ENCODE measurements at places on chromosomes 5 and 9. TPM values are rescaled to one million over a fixed set of nuclear protein-coding genes. Genes with fewer than 3 reads are reported as not detected.

DNA sequence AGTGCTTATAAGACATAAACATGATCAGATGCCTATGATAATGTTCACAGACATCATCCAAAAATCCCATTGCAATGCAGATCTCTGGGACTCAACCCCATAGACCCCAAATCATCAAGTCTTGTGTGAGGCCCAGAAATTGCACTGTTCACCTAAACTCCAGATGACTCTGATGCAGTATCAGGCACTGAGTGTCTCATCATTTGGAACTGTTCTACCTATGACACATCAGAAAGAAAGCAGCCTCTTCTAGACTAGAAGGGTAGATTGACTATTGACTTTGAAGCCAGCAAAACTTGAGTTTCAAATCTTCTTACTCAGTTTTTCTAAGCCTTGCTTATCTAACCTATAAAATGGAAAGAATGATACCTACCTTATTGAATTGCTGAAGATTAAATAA, 58.7 kb upstream of the PAPPA start:
- no peak for DNase-seq

GRCh38 chr5:131984956-131985665, 26.3 kb downstream of the ACSL6 start:
- DNase-seq, result no peak

DNA sequence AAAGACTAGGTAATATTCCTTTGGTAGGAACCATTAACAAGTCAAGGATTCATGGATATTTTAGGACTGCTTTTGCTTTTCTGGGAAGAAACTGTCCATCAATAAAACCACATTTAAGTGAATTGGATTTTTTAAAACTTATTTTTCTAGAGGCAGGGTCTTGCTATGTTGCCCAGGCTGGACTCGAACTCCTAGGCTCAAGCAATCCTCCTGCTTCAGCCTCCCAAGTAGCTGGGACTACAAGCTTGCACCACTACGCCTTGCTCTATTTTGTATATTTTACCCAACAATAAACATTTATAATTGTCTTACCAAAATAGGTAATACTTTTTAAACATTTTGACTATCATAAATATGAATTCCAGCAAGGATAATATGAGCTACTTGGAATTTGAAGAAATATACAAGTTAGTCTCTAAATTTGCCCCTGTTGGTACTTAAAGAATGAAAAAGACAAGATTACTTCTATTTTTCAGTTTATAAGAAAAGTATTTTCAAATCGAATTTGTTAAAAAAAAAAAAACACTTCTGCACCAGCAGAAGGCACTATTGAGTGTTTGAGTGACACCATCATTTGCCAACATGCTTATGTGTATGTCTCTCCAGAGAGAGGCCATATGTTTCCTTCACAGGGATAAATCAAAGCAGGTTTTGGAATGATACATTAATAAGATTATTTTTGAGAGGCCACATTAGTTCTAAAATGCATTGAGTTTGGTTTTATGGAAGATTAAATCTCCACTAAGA, 60.0 kb upstream of the CARTPT start:
- DNase-seq, result no peak

- peak; percentile 0 for DNase-seq
Measured at GRCh38 chr5:1535646-1536045, 11.9 kb upstream of the LPCAT1 start.

- peak; percentile 82 for DNase-seq
Measured at GRCh38 chr5:54229041-54229780, 81.2 kb downstream of the ARL15 start.

DNA sequence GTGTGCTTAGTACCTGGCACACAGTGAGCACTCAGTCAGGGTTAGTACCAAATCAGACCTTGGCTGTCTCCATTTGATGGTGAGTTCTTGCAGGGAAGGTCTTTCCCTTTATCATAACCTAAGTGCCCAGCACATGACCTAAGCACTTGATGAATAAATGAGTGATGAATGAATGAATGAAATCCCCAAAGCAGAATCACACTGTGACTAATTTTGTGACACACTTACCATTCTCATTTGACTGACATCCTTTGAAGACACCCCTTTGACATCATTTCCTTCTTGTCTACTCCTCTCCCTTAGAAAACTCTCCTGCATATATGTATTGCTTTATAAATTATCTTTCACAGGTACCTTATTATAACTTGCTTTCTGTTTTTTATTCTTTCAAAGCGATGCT, 130.2 kb upstream of the ELL2 start:
- DNase-seq, result no peak

GRCh38 chr5:173950829-173951228, 38.1 kb upstream of the C5orf47 start:
- no peak for DNase-seq

DNA sequence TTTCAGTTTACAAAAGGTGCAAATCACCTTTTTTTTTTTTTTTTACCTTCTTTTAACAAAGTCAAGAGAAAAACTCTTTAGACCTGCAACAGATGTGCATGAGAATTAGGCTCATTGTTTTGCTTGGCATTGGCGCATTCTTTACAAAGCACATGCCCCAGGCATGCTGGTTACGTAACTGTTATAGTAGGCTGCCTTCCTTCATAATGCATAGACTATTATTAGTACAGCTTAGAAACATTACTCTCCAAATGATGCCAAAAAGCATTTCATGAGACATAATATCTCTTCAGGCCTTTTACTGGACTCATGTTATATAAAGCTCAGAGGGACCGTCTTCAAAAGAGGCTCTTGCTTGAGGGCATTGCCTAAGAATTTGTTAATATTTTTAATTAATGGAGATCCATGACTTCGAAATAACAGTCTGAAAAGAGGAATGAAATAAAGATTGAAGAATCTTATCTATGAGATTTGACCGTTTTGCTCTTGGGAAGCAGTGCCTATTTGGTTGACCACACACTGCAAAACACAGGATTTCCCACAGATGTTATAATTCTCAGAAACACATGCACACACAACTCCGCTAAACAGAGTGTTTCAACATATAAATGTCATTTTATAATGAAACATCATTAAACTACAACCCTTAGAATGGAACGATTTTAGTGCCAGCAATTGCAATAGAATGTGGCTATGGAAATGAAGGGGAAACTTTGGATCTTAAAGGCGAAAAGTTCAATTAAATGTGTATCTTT, 478.7 kb downstream of the PRR16 start:
- DNase-seq, result no peak

DNA sequence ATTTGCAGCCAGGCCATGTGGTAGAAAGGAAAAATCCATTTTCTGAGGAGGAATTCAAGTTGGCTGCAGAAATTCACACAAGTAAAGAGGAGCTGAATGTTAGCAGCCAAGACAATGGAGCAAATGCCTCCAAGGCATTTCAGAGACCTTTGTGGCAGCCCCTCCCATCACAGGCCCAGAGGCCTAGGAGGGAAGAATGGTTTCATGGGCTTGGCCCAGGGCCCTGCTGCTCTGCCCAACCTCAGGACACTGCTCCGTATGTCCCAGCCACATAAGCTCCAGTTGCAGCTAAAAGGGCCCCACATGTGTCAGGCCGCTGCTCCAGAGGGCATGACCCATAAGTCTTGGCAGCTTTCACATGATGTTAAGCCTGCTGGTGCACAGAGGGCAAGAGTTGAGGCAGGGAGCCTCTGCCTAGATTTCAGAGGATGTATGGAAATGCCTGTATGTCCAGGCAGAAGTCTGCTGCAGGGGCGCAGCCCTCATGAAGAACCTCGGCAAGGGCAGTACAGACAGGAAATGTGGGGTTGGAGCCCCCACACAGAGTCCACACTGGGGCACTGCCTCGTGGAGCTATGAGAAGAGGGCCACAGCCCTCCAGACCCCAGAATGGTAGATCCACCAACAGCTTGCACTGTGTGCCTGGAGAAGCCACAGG, 144.2 kb upstream of the EPB41L4A start:
- no peak for DNase-seq

DNA sequence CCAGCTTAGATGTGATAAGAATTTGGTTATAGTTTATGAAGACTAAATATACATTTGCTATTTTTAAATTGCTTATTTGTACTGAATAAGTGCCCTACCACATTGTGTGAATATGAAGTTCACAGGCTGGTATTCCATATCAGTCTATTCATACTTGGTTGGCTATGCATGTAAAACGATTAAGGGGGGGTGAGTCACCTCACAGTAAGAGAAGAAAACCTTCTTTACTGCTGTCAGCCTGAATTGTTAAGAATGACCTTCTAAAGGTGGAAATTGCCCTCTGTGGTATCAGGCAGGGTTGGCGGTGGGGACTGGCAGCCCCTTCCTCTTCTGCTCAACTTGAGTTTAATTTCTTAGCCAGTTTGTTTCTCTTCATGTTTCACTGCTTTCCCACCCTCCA, 127.0 kb upstream of the RPS23 start:
- DNase-seq, result no peak

DNA sequence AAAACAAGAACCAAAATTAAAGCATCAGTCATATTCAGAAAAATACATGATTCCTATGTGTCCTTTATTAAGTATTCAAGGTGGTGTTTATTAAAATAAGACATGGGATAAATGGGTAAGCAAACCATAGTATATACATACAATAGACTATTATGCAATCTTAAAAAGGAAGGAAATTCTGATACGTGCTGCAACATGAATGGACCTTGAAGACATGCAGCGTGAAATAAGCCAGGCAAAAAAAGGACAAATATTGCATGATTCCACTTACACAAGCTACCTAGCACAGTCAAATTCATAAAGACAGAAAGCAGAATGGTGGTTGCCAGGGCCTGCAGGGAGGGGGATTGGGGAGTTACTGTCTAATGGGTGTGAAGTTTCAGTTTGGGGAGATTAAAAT, 127.7 kb downstream of the DMAC1 start:
- DNase-seq, result no peak

Gene SLC6A3
- polyA plus RNA-seq, result not detected

Gene SUSD3
- 2.9 TPM for polyA plus RNA-seq

Gene PCDHA7
- polyA plus RNA-seq, result not detected

Gene PCDHGA2
- 0.31 TPM for polyA plus RNA-seq

Gene RABL6
- 54.2 TPM for polyA plus RNA-seq

Gene PAEP
- polyA plus RNA-seq, result not detected

Gene LECT2
- not detected for polyA plus RNA-seq

Gene IL33
- 27.6 TPM for polyA plus RNA-seq

Gene NSUN2
- polyA plus RNA-seq, result 25.3 TPM

Gene PRRC1
- 17.5 TPM for polyA plus RNA-seq

Gene C7
- polyA plus RNA-seq, result 22.6 TPM

All from stomach (tissue), 19 donors.